ENCODE measurements at places on chromosomes 13 and 19. TPM values are rescaled to one million over a fixed set of nuclear protein-coding genes. Genes with fewer than 3 reads are reported as not detected.

MCEMP1 gene
- total RNA-seq: not detected

ARID3A gene
- total RNA-seq: 11.8 TPM

ACER1 gene
- not detected for total RNA-seq

COL5A3 gene
- 0.04 TPM for total RNA-seq

CCDC159 gene
- total RNA-seq: 6.9 TPM

SYMPK gene
- 109 TPM for total RNA-seq

TICAM1 gene
- 19.5 TPM for total RNA-seq

- DNase-seq: no peak
- H3K4me1 ChIP-seq: peaks cover 3% of the 10 kb centered on the region
- no peak overlapping the region for H3K27ac ChIP-seq
- H3K27me3 ChIP-seq: no peaks in the 10 kb centered on the region
These were observed 59.2 kb upstream of the RCBTB2 start for GRCh38 chr13:48591889-48592687.

- H3K4me3 ChIP-seq: peak overlapping the region; percentile 89
- H3K4me1 ChIP-seq: peaks cover 22% of the 10 kb centered on the region
- no peaks in the 10 kb centered on the region for H3K27me3 ChIP-seq
- DNase-seq: no peak
- peak overlapping the region; percentile 94 for H3K27ac ChIP-seq
These were observed 573 bp upstream of the ERCC5 start for GRCh38 chr13:102845289-102845629.

DNA sequence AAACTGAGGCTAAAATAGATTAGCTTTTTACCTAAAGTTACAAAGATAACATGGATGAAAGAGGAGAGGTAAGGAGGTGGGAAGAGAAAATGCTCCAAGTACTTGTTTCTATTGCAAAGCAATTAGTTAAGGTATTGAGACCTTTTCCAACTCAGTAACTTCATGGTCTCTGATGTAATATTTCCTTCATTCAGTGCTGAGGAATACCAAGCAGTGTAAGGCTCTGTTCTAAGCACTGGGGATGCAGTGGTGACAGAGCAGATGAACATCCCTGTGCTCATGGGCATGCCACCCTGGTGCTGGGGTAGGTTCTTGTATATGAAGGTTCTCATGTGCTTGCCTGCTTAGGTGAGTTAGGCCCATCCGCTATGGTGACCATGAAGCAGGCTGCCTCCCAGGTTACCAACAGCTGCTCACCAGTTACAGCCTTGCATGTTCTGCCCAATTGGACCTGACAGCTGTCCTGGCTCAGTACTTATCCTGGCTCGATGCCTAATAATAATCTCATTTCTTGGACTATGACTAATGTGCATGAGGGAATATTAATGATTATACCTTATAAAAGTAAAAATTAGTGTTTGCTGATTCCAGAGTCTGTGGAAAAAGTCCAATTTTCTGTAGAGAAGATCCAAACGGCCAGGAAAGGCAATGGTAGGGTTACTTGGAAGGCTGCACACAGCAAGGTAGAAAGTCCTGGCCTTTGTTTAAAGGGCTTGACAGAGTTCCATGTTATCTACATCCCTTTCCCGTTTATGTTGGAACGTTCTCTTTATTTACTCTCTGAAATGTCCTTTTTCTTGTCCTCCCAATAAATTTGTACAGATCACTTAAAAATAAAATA lies 48.3 kb downstream of the LATS2 start:
- H3K27me3 ChIP-seq: no peaks in the 10 kb centered on the region
- no peaks in the 10 kb centered on the region for H3K36me3 ChIP-seq
- H3K4me3 ChIP-seq: no peak overlapping the region

GRCh38 chr13:26050568-26051230 lies 1.1 kb downstream of the SHISA2 start:
- peak overlapping the region; percentile 29 for H3K4me3 ChIP-seq
- H3K27me3 ChIP-seq: peaks cover 25% of the 10 kb centered on the region
- no peaks in the 10 kb centered on the region for H3K36me3 ChIP-seq
- no peak overlapping the region for H3K27ac ChIP-seq

- H3K36me3 ChIP-seq: no peaks in the 10 kb centered on the region
- H3K4me3 ChIP-seq: peak within 1 kb of the TSS; percentile 45
- no peak for DNase-seq
These were observed at the start of gene HTR2A for GRCh38 chr13:46896341-46897137. TSS of gene HTR2A (minus strand) at chr13:46897053. CDS start at chr13:46895906, 1,147 bp downstream.

DNA sequence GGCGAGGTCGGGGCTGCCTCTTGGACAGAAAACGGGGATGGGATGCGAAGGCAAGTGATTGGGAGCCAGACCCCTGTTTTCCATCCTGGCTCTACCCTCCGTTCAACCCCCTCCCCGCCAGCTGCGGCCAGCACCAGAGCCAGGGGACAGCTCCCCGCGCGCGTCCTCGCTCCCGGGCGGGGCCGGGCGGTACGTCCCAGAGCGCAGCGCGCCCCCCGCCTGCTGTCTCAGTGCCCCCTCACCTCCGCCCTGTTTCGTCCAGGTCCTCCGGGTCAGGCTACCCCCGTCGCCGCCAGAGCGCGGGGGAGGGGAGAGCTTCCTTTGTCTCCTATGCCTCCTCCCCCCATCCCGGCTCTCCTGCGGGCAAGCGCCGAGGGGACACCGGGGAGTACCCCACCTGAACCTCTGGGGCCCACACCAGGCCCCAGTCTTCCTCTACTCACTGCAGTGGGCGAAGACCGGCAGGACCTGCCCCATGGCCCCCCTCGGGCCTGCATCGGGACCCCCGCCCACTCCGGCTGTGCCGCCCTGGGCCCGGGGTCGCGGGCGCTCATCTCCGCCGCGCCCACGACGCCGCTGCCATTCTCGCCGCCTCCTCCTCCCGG lies 396 bp downstream of the RTN2 start:
- H3K36me3 ChIP-seq: no peaks in the 10 kb centered on the region
- H3K27me3 ChIP-seq: peaks cover 45% of the 10 kb centered on the region
- H3K4me3 ChIP-seq: peak overlapping the region; percentile 44
- H3K4me1 ChIP-seq: peaks cover 22% of the 10 kb centered on the region

- no peak overlapping the region for H3K4me3 ChIP-seq
- no peaks in the 10 kb centered on the region for H3K36me3 ChIP-seq
- DNase-seq: no peak
- no peak overlapping the region for H3K27ac ChIP-seq
- no peaks in the 10 kb centered on the region for H3K27me3 ChIP-seq
- H3K4me1 ChIP-seq: peaks cover 24% of the 10 kb centered on the region
These were observed 13.1 kb downstream of the IRS2 start for GRCh38 chr13:109773276-109773675.

- H3K27me3 ChIP-seq: no peaks in the 10 kb centered on the region
- H3K27ac ChIP-seq: no peak overlapping the region
- DNase-seq: no peak
- H3K4me3 ChIP-seq: no peak overlapping the region
- no peaks in the 10 kb centered on the region for H3K36me3 ChIP-seq
These were observed 140.8 kb downstream of the SHISA2 start for GRCh38 chr13:25910991-25911419.

DNA sequence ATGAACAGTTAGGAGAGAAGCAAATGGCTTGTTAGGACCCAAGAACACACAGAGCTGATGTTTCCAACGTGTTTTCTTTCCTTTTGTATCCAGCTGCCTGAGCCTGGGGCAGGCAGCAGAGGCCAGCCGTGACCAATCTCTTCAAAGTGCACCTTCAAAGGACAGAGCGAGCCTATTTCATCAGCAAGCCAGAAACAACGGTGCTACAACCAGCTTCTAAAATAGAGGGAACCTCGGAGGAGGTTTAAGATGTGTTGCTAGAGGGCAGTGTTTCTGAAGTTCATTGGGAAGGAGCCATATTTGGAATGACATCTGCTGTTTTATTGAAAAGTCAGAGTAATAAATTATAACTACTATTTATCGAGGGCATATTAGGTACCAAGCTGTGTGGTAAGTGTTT lies 56.2 kb upstream of the RFC3 start:
- H3K27ac ChIP-seq: no peak overlapping the region
- DNase-seq: no peak
- no peak overlapping the region for H3K4me3 ChIP-seq
- no peaks in the 10 kb centered on the region for H3K4me1 ChIP-seq
- no peaks in the 10 kb centered on the region for H3K36me3 ChIP-seq

GRCh38 chr19:45321848-45322247 lies 827 bp downstream of the CKM start:
- H3K4me3 ChIP-seq: no peak overlapping the region
- no peak overlapping the region for H3K27ac ChIP-seq
- no peaks in the 10 kb centered on the region for H3K36me3 ChIP-seq
- DNase-seq: no peak

- no peaks in the 10 kb centered on the region for H3K36me3 ChIP-seq
- peak; percentile 90 for DNase-seq
- H3K4me3 ChIP-seq: peak overlapping the region; percentile 32
- peak overlapping the region; percentile 7 for H3K27ac ChIP-seq
These were observed 47.3 kb upstream of the SHKBP1 start for GRCh38 chr19:40529093-40529954.

DNA sequence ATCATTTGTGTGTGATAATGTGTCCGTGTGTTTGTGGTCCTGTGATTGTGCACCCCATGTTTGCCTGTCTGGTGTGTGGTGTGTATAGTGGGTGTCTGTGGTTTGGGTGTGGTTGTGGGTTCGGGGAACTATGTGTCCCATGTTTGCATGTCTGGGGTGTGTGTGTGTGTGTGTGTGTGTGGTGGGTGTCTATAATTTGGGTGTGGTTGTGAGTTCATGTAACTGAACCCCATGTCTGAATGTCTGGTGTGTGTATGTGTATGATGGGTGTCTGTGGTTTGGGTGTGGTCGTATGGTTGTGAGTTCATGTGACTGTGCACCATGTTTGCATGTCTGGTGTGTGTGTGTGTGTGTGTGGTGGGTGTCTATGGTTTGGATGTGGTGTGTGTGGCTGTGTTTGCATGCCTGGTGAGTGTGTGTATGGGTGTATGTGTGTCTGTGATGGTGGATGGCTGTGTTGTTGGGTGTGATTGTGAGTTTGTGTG lies 11.1 kb upstream of the NFIX start:
- no peaks in the 10 kb centered on the region for H3K4me1 ChIP-seq
- H3K4me3 ChIP-seq: no peak overlapping the region
- no peaks in the 10 kb centered on the region for H3K36me3 ChIP-seq
- DNase-seq: no peak
- peaks cover 4% of the 10 kb centered on the region for H3K27me3 ChIP-seq

GRCh38 chr13:30796631-30797601 lies 61.6 kb downstream of the ALOX5AP start:
- no peak for DNase-seq
- no peak overlapping the region for H3K4me3 ChIP-seq
- no peaks in the 10 kb centered on the region for H3K27me3 ChIP-seq

DNA sequence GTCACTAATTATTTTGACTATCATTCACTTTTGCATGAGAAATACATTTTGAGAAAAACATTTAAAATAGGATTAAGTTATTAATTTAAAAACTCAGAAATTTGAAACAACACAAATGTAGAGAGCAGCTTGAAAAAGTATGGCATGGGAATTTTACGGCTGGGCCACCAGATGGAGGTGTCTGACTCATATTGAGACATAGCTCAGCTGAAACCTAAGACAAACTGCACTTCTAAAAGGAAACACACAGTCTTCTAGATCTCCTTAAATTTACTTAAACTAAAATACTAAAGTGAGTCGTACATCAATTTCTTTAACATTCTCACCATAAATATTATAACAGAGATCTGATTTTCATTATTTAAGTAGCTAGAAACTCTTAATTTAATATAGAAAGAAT lies 41.9 kb upstream of the POSTN start:
- DNase-seq: no peak
- no peak overlapping the region for H3K4me3 ChIP-seq
- H3K4me1 ChIP-seq: no peaks in the 10 kb centered on the region
- H3K36me3 ChIP-seq: no peaks in the 10 kb centered on the region

DNA sequence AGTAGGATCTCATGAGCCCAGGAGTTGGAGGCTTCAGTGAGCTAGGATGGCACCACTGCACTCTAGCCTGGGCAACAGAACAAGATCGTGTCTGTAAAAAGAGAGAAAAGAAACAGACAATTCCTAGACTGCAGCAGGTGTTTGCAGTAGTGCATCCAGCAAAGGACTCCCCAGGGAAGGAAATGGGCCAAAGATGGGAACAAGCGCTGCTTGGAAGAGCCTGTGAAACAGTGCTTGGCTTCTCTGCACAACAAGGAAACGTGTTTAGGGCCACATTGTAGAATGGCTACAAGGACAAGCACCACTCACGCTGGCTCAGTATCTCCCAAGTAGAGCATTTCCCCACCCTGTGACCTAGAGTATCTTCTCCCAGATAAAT lies 35.5 kb upstream of the LDLR start:
- H3K36me3 ChIP-seq: peaks cover 3% of the 10 kb centered on the region
- H3K27me3 ChIP-seq: no peaks in the 10 kb centered on the region
- H3K4me1 ChIP-seq: peaks cover 19% of the 10 kb centered on the region
- H3K27ac ChIP-seq: no peak overlapping the region
- no peak for DNase-seq
- H3K4me3 ChIP-seq: no peak overlapping the region

- no peaks in the 10 kb centered on the region for H3K27me3 ChIP-seq
- H3K36me3 ChIP-seq: peaks cover 4% of the 10 kb centered on the region
- H3K27ac ChIP-seq: no peak overlapping the region
- H3K4me3 ChIP-seq: no peak overlapping the region
These were observed 54.5 kb downstream of the NUFIP1 start for GRCh38 chr13:44934724-44935123.

GRCh38 chr19:10133596-10133995 lies 13.9 kb upstream of the EIF3G start:
- no peak for DNase-seq
- peaks cover 13% of the 10 kb centered on the region for H3K36me3 ChIP-seq
- H3K4me3 ChIP-seq: no peak overlapping the region
- H3K4me1 ChIP-seq: no peaks in the 10 kb centered on the region

- no peak for DNase-seq
- no peaks in the 10 kb centered on the region for H3K36me3 ChIP-seq
- no peaks in the 10 kb centered on the region for H3K27me3 ChIP-seq
- no peak overlapping the region for H3K27ac ChIP-seq
- no peak overlapping the region for H3K4me3 ChIP-seq
These were observed 311.3 kb downstream of the LMO7 start for GRCh38 chr13:75947448-75947847.

DNA sequence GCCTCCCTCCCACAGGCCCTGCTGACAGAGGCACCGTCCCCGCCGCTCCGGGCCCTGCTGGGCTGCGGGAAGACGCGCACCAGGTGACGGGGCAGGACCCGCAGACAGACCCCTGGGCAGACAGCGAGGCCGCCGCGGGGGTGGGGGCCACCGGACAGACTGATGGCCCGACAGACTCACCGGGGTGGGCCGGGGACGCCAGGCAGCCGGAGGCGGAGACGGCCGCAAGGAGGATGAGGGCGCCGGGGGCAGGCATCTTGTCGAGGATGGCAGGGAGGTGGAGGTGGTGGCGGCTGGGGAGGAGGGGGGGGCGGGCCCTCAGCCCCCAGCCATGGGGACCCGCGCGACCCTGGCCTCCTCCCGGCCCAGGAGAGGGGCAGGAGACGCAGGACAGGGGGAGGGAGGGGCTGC lies 309 bp downstream of the LMTK3 start:
- DNase-seq: peak; percentile 35
- no peaks in the 10 kb centered on the region for H3K36me3 ChIP-seq
- peaks cover 11% of the 10 kb centered on the region for H3K4me1 ChIP-seq
- H3K4me3 ChIP-seq: peak overlapping the region; percentile 80
- no peak overlapping the region for H3K27ac ChIP-seq

- no peak overlapping the region for H3K27ac ChIP-seq
- H3K4me3 ChIP-seq: no peak overlapping the region
- peaks cover 6% of the 10 kb centered on the region for H3K27me3 ChIP-seq
- DNase-seq: no peak
- peaks cover 18% of the 10 kb centered on the region for H3K36me3 ChIP-seq
- H3K4me1 ChIP-seq: peaks cover 13% of the 10 kb centered on the region
These were observed 28.2 kb downstream of the LTBP4 start for GRCh38 chr19:40629346-40629745.

- H3K4me1 ChIP-seq: no peaks in the 10 kb centered on the region
- no peak for DNase-seq
- no peaks in the 10 kb centered on the region for H3K36me3 ChIP-seq
- no peak overlapping the region for H3K27ac ChIP-seq
- peaks cover 31% of the 10 kb centered on the region for H3K27me3 ChIP-seq
These were observed 57.3 kb upstream of the TNFRSF19 start for GRCh38 chr13:23512762-23513395.
